ENCODE measurements at places on chromosomes 3 and 15. TPM values are rescaled to one million over a fixed set of nuclear protein-coding genes. Genes with fewer than 3 reads are reported as not detected.

- no peak for DNase-seq
- H3K27ac ChIP-seq: no peak overlapping the region
- H3K36me3 ChIP-seq: no peaks in the 10 kb centered on the region
- no peaks in the 10 kb centered on the region for H3K27me3 ChIP-seq
Observed at GRCh38 chr3:141275973-141276372, 44.3 kb downstream of the PXYLP1 start.

ZNF662 gene
- 1.4 TPM for polyA plus RNA-seq

SLTM gene
- polyA plus RNA-seq: 398 TPM

GRCh38 chr15:34311563-34311962, 26.0 kb downstream of the SLC12A6 start:
- H3K4me3 ChIP-seq: no peak overlapping the region
- H3K36me3 ChIP-seq: no peaks in the 10 kb centered on the region
- no peaks in the 10 kb centered on the region for H3K27me3 ChIP-seq

- H3K27me3 ChIP-seq: no peaks in the 10 kb centered on the region
- no peaks in the 10 kb centered on the region for H3K4me1 ChIP-seq
- DNase-seq: peak; percentile 95
Observed at GRCh38 chr15:41811432-41812195, 16.3 kb upstream of the JMJD7 start.

DNA sequence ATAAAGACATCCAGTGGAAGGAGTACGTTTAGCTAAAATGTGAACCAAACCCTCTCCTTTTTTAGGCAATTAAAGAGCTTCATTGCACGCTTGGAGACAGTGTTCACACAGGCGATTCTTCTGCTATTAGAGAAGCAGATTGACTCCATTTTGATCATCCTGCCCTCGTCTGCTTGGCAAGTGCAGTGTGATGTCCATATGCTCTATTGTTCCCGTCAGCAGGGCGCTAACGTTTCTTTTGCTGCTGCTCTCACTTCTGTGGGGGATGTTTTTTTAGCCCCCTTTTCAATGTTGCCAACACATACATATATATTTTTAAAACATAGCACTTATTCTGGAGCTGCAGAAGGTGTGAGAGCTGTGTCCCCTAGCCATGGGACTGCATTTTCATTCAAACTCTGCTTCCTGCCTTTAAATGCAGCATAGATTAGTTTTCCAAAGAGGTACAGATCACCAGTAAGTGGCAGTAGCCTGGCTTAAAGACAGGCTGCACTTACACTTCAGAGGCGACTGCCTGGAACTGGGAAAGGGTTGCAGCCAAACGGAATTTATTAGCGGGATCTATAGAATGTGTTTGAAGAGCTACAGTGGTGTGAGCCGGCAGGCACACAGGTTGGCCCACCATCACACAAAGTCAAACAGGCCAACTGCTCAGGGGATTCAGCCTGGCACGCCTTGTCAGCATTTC, 292.6 kb upstream of the DPH6 start:
- no peak overlapping the region for H3K27ac ChIP-seq
- H3K27me3 ChIP-seq: no peaks in the 10 kb centered on the region
- DNase-seq: peak; percentile 25
- H3K36me3 ChIP-seq: no peaks in the 10 kb centered on the region
- no peak overlapping the region for H3K4me3 ChIP-seq

CCR3 gene
- polyA plus RNA-seq: not detected

Measured in GM23338 (cell line).